ENCODE measurements at places on chromosomes 16 and 17.

DNA sequence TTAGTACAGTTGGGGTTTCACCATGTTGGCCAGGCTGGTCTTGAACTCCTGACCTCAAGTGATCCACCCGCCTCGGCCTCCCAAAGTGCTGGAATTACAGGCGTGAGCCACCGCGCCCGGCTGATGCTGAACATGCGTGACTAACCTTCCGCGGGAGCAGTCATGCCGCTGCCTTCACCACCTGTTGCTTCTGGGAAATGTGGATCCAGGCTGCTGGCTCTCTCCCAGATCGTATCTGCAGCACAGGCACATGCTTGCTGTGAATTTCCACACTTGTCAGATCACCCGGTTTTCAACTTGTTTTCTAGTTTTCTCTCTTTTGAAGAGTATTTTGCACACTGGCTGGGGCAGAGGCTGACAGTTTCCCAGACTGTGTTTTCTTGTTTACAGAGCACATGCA is 97.9 kb downstream of the ADCY9 start:
- DNase-seq: no peak

DNA sequence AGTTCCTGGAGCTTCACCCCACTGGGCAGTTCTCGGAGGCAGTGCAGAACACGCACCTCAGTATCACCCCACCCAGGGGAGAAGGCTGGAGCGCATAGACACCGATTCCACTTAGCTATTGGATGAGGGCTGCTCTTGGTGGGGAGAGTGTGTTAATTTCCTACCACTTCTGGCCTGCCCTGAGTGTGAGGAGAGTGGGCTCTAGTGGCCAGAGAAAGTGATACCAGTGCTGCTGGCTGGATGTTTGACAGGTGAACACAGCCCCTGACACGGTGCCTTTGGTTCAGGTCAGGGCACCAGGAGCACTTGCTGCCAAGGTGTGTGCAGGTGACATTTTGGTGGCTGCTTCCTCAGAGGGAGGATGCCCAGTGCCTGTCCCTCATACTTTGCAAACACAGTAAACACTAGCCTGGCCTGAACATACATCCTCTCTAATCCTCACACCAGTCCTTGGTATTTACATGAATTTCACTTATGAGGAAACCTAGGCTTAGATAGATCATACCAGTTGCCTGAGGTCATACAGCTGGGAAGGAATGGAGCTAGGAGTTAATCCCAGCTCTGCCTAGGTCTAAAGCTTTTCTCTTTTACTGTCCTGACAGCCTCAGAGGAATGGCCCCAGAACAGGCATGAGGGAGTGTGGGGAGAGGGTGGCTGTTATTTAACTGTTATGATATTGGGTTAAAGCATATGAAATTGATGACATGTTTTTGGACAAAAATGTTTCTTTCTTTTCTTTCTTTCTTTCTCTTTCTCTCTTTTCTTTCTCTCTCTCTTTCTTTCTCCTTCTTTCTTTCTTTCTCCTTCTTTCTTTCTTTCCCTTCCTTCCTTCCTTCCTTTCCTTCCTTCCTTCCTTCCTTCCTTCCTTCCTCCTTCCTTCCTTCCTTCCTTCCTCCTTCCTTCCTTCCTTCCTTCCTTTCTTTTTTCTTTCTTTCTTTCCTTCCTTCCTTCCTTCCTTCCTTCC is 21.0 kb upstream of the ITGAX start:
- no peak for DNase-seq

DNA sequence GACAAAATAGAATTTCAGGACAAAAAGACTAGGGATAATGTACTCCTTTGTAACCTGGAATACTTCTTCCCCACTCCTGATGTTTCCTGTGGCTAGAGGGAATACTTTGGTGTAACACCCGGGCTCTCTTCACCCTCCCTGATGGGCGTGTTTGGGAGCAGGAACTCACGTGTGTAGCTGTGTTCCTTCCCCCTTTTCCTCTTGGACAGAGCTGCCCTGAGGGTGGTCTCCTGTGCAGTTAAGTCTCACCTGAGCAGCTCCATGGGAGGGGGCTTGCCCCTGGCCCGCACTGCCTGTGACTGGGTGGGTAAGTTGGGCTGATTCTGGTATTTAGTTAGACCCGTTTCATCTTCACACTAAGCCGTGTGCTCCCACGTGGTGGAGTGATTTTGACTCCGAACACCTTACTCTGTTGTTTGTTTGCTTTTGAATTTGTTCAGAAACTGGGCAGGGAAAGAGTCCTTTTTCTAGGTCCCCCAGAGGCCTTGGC is 87.9 kb downstream of the OR1D5 start:
- no peak for DNase-seq

GRCh38 chr17:2406271-2406902 is 5.5 kb upstream of the MNT start:
- no peak for DNase-seq

GRCh38 chr17:57985675-57985974 is 2.4 kb downstream of the VEZF1 start:
- no peak for DNase-seq

GRCh38 chr16:66511602-66512271 is 38.2 kb downstream of the TK2 start:
- no peak for DNase-seq

GRCh38 chr16:4909825-4910224 is 27.1 kb downstream of the PPL start:
- no peak for DNase-seq

GRCh38 chr17:76461765-76462555 is 5.4 kb upstream of the AANAT start:
- no peak for DNase-seq

GRCh38 chr17:82883419-82884031 is 43.7 kb upstream of the ZNF750 start:
- DNase-seq: no peak

DNA sequence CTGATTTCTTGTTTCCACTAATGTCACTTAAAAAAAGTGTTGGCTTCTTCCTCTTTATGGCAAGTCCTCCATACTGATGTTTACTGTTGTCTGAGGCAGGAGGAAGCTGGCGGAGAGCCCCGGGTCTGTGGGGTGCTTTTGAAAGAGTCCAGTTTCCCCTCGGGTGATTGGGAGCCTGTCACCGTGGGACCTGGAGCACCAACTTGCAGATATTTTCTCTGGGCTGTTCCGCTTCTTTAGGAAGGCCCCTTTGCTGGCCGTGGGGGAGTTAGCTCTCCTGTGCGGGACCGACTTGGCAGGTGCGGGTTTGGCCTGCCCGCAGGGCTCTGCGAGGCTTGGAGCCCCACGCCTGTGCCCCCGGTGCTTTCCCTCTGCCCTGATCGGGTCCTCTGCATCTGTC is 3.1 kb downstream of the BANP start:
- DNase-seq: no peak

DNA sequence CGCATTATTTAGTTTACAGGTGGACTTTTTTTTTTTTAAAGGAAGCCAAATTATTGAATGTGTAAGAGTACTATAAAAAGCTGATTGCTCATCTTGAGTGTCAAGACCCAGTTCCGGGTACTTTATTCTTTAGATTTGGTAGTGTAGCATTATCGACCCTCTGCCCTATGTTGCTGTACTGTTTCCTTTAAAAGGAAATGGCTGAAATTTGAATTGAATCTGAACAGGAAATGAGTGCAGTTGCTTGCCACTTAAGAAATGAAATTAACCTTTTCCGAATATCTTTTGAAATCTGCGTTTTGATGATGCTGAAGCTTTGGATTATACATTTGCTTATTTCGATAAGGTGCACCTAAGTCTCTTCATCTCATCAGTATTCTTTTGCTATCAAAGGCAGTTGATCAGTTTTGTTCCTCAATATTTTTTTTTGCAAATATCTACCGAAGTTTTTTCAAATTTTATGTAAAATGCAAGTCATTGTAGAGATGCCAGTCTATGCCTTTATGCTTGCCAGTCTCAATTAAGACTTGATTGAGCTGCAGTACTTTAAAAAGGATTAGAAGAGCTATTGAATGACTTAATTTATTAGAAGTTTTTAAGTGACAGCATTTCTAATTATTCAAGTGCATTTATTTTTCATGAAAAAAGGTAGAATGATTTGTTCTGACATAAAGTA is 1.8 kb downstream of the GGNBP2 start:
- no peak for DNase-seq

DNA sequence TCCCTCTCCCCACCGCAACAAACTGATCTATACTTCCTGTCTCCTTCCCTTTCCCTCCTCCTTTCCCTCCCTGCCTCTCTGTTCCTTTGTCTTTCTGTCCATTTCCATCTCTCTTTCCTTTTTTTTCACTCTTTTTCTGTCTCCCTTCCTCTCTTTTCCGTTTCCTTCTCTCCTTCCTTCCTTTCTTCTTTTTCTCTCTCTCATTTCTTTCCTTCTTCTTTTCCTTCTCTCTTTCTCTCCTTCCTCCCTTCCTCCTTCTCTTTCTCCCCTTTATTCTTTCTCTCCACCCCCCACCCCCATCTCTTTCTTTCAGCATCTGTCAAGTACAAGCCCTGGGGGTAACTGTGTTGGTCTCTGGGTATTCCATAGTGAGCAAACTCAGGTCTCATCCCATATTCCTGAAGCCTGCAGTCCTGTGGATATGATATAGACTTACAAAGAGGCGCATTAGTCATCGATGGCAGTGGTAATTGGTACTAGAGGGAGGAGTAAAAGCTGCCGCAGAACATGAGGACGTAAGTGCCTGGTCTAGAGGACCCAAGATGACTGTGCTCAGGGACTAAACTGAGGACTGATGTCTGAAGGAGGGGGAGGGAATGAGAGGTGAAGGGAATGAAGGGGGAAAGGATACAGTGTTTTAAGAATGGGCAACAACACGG is 50.4 kb downstream of the VAT1L start:
- no peak for DNase-seq

- no peak for DNase-seq
These were observed 15.0 kb upstream of the MYLK3 start for GRCh38 chr16:46763147-46763546.

GRCh38 chr17:75996665-75997590 is 3.7 kb upstream of the CDK3 start:
- no peak for DNase-seq

- no peak for DNase-seq
These were observed 124.5 kb upstream of the MAF start for GRCh38 chr16:79725051-79725450.

DNA sequence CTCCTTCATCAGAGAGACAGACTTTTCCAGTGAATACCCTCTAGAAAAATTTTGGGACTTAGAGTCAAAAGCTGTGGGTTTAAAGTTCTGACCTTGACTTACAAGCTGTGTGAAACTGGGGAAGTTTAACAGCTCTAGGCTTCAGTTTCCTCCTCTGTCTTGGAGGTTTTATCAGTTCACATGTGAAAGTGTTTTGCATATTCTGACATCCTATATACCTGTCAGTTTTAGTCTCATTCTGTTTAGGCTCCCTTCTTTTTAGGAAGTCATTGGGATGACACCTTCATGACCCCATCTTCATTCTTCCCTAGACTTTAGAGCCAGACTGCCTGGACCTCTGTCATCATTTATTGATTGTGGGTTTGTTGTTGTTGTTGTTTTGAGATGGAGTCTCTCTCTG is 44.4 kb downstream of the YPEL2 start:
- no peak for DNase-seq

- no peak for DNase-seq
These were observed 205.2 kb upstream of the NLRP1 start for GRCh38 chr17:5789528-5789927.

DNA sequence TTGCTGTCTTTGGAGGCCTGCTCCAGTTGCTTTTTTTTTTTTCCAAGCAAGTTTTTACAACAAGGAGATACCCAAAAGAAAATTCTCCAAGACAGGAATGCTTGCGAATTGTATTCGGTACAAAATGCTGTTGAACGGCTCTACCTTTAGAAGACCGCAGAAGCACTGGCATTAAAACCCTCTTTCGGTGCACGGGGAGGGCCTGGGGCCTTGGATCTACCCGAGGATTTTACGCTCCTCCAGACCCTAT is 1.3 kb upstream of the HELZ start:
- no peak for DNase-seq

- no peak for DNase-seq
These were observed 30.8 kb downstream of the FOXL1 start for GRCh38 chr16:86609115-86609514.

- DNase-seq: no peak
These were observed 452.1 kb downstream of the WWOX start for GRCh38 chr16:78551487-78552085.

DNA sequence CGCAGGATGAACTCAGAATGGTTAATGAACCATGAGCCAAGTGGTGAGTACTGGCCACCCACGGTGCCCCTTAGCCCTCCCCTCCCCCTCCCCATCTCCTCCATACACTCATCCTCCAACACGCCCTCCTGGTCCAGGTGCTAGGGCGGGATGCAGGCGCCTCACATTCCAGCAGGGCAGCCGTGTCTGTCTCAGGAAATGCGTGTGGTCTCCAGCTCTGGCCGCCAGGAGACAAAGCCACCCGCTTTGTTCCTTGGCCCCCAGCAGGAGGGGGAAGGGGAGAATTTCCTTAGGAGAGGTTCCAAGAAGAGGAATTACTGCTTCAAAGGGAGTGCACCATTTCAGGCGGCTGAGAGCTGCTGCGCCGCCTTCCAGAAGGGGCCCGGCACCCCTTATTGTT is 29.7 kb upstream of the RMI2 start:
- no peak for DNase-seq

All from esophagus squamous epithelium (tissue), 5 donors.